Daoy (cell line): ENCODE measurements at places on chromosomes 5 and 9. TPM values are rescaled to one million over a fixed set of nuclear protein-coding genes. Genes with fewer than 3 reads are reported as not detected.
A peak's percentile ranks its signal among the peaks of the same experiment; 100 is the strongest.

F2RL1 gene
- 154 and 185 TPM in 2 replicates for total RNA-seq

TTLL11 gene
- 3.5 and 5.6 TPM in 2 replicates for total RNA-seq

ZNF367 gene
- total RNA-seq: 23.8 and 28.8 TPM in 2 replicates

AQP3 gene
- 1.9 and 3.5 TPM in 2 replicates for total RNA-seq

TAF1L gene
- total RNA-seq: 0.03 and 0.23 TPM in 2 replicates

NEUROG1 gene
- total RNA-seq: not detected in 2 replicates

TMEM252 gene
- total RNA-seq: not detected in 2 replicates

CDX1 gene
- 0.06 and 1.3 TPM in 2 replicates for total RNA-seq

GRCh38 chr5:91221917-91222316 lies 161.2 kb downstream of the ARRDC3 start:
- DNase-seq: no peak

- DNase-seq: peak; percentile 78
Measured at GRCh38 chr5:158560170-158560569, 539.5 kb downstream of the EBF1 start.

DNA sequence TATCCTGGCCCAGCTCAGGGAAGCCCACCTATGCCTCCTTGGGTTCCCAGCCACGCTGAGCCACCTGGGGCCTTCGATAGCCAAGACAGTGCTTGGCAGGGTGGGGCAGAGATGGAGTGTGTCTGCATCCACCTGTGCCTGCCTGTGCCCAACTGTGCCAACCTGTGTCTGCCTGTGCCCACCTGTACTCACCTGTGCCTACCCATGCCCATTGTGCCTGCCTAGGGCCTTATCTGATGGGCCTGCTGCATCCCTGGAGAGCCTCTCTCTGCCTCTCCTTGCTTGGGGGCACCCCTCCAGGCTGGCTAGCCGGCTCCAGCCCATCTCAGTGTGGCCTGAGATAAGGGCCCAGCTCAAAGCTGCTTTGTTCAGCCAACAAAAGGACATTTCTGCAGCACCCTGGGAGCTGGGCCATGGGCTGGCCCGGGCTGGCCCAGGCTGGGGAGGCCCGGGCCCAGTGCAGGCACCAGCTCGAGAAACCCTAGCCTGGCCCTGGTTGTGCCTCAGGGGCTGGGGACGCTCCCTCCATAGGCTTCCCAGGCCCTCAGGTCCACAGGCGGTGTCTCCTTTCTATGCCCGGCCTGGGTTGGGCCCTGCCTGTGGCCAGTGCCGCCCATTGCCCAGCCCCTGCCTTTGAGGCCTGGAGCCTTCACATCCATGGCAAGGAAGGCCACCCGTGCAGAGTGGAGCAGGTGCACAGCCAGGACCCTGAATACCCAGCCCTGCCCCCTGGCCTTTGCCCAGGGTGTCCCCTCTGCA lies 37.3 kb upstream of the NOTCH1 start:
- DNase-seq: no peak

GRCh38 chr5:116746668-116747067 lies 172.0 kb upstream of the SEMA6A start:
- no peak for DNase-seq

DNA sequence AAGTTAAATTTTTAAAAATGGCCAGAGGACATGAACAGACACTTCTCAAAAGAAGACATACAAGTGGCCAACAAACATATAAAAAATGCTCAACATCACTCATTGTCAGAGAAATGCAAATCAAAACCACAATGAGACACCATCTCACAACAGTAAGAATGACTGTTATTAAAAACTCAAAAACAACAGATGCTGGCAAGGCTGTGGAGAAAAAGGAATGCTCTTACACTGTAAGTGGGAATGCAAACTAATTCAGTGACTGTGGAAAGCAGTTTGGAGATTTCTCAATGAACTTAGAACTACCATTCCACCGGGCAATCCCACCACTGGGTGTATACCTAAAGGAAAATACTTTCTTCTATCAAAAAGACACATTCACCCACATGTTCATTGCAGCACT lies 168.5 kb upstream of the PIK3R1 start:
- DNase-seq: no peak

GRCh38 chr5:119322312-119322947 lies 33.4 kb upstream of the TNFAIP8 start:
- DNase-seq: no peak

DNA sequence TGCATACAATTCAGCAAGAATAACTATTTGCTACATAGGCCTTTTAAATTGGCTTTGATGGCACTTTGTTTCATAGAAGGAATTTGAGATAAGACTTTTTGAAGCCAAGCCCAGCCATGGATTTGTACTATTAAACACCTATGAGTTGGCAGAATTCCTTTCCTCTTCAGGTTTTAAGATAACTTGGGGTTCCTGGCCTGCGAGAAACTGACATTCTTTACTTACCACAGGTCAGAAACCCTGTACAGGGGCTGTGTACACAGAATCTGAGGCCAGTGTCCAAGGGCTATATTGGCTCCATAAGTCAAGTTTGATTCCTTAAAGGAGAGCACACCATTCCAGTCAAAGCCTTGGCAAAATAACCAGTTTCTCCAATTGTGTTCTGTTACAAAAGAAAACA lies 10.8 kb upstream of the BTNL3 start:
- no peak for DNase-seq

DNA sequence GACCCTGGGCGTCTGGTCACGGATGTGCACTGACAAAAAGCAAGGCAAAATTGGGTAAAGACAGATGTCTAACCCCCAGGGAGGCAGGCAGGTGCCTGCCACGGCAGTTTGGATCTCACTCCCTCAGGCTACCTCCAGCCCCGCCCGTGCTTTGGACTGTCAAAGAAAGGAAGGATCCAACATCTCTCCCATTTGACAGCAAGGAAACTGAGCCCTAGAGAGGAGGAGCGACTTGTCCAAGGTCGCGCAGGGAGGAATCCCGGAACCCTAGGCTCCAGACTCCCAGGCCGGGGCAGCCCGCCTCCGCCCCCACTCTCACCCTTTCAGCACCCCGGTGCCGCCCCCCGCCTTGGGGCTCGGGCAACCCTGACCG lies 376 bp downstream of the GOLGA1 start:
- no peak for DNase-seq

- no peak for DNase-seq
Measured at GRCh38 chr5:150299571-150300327, 3.0 kb downstream of the ARSI start.

GRCh38 chr5:125381290-125381689 lies 634.9 kb upstream of the ZNF608 start:
- DNase-seq: no peak

- DNase-seq: no peak
Measured at GRCh38 chr5:75466006-75466716, 45.3 kb downstream of the CERT1 start.

DNA sequence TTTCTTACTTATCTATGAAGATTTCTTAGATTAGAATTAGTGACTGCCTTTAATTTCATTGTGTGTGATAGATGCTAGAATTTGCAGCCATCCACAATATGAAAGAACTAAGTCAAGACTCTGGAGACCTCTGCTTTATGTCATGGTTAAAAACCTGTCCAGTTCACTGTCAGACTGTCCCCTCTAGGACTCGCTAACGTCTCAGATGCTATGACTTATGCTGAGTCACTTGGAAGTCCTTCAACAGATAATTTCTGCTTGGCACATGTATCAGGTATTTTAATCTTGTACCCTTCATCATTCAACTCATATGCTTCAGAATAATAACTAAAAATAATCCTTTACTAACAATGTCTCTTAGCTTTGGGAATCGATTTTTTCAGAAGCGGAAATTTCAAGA lies 230.5 kb upstream of the DMAC1 start:
- no peak for DNase-seq

DNA sequence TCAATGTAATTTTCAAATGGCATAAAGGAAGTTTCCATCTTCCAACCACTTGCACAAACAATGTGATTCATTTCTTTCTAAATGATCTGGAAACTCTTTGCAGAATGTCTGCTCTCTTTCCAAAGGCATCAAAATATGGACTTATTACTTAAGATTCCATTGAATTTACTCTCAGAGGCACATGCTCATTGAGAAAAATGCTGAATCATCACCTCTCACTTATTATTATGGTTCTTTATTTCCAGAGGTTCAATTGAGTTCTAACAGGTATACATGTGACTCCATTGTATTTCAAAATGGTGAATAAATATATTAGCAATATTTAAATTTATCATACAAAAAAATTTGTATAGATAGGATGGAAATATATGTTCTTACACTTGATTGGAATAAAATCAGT lies 1140.6 kb downstream of the EFNA5 start:
- no peak for DNase-seq

DNA sequence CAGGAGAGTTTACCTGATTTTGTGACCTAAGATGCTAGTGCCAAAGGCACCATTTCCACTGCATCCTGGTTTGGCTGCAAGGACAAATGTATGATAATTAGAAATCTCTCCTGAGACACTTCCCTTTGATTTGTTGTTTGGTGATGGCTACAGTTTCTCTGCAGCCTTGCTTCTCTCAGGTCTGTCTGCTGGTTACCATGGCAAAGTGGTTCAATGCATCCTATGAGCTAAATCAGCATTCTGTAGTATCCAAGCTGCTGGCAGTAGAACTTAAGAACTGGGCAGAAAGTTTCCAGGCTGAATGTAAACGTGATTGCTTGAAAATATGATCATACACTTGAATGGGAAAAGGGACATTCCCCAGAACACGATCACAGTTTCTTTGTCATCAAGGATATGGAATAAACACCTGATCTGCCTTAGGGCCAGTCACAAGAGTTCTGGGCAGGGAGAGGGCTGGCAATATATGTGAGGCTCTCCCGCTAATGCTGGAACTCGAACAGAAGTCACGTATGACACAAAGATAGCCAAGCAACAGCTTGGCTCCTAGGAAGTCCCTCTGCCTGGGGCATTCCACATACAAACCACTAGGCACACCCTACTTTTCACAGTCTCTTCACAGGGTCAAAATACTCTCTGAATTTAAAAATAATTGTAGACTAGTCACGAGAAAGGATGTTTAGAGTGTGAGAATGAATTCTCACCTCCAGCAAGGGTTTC lies 138.1 kb upstream of the GRAMD2B start:
- no peak for DNase-seq

DNA sequence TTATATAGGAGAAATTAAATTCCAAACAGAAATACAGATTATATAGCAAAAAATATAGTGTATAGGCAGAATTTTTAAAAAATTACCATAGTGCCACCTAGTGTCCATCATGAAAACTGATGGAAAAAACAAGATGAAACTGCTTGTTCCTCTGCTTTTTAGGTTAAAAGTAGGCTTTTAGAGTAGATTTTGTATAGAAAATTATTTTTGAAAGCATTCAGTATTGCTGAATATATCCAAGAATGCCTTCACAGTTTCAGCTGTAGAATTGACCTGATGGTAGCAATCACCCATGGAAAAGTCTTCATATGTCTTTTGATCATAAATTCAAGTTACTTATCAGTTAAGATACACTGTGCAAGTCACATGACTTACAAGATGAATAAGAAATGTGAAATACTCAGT lies 19.7 kb downstream of the RIOK2 start:
- DNase-seq: no peak

- peak; percentile 12 for DNase-seq
Measured at GRCh38 chr5:149345892-149346222, 558 bp downstream of the GRPEL2 start.
